Activated T-cell treated with anti-CD3 and anti-CD28 coated beads for 1 hour (primary cell): ENCODE measurements at places on chromosomes 2 and 18.

- no peak for DNase-seq
Observed at GRCh38 chr2:137123226-137123625, 357.9 kb downstream of the THSD7B start.

- no peak for DNase-seq
Observed at GRCh38 chr2:48253301-48253700, 276.7 kb upstream of the STON1 start.

DNA sequence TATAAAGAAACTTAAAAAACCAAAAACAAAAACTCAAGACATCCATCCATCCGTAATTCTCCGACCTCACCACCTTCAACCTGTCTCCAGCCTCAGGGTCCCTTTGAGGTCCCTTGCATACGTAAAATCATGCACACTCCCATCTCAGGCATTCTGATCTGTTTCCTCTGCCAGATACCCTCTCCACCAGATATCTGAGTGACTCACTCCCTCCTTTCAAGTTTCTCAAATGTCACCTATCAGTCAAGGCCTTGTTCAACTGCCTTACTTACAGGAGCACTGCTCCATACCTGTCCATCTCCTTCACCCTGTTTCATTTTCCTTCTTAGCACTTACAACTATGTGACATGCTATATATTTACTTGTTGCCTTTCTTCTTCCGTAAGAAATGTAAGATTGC, 369.3 kb downstream of the NBAS start:
- no peak for DNase-seq

DNA sequence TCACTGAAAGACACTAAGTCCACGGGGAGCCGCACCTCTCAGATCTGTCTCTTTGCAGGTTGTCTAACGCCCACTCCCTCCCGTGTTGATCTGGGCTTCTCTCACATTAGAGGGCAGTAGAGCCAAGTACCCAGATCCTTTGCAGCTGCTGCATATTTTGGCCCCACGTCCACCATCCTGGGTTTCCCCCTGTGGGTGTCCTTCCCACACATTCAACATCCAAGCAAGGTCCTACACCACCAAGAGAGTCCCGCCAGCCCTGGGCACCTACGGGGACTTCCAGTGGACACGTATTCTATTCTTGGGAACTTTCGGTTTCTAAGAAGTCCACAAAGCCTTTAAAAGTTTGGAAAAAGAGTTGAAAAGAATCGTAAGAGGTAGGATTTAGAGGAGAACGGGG, 116.6 kb downstream of the ATL2 start:
- DNase-seq = no peak

- DNase-seq = no peak
Observed at GRCh38 chr2:119160361-119160990, 1.9 kb upstream of the C1QL2 start.

DNA sequence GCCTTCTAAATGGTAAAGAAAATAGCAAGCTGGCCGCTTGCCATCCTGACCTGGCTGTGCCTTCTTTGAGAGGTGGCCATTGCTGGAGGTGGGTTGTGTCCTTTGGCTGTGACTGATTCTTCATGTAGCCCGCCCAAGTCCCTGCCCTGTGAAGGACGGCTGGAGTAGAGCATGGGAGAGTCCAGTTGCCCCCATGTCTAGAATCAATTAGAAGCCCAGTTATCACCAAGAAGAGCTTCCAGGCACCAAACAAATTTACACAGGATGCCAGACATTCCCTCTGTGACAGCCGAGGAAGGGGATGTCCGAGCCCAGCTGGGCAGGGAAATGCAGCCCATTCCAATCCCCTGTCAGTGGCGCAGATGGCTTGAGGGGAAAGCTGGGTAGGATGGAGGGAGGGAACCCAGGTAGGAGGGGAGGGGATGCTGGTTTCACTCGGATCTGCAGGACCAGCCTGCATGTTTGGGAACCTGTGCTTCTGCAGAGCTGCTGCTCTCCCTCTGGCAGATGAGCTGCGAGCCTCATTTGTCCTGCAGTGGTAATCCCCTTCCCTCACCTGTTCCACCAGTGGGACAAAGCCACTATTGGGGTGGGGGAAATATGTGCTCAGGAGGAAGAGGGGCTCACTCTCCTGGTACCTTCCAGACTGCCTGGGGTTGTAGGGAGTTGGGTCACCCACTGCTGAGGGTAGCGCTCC, 25.7 kb upstream of the ASB18 start:
- DNase-seq = no peak

DNA sequence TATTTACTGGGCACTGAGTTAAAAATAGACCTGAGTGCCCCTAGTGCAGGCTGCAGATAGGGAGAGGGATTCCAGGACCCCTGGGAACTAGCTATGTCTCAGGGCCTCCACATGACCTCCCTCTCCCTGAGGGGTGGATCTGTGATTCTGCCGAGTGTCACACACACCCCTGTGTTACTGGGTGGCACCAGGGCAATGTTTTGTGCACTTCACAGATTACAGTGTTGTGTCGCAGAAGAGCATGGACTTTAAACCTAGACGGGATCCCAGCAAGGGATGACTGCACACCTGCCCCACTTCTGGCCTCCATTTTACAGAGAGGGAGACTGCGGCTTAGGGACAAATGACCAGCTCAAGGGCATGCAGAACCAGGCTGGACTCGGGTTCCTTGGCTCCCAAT, 65.6 kb downstream of the ZFP36L2 start:
- no peak for DNase-seq

DNA sequence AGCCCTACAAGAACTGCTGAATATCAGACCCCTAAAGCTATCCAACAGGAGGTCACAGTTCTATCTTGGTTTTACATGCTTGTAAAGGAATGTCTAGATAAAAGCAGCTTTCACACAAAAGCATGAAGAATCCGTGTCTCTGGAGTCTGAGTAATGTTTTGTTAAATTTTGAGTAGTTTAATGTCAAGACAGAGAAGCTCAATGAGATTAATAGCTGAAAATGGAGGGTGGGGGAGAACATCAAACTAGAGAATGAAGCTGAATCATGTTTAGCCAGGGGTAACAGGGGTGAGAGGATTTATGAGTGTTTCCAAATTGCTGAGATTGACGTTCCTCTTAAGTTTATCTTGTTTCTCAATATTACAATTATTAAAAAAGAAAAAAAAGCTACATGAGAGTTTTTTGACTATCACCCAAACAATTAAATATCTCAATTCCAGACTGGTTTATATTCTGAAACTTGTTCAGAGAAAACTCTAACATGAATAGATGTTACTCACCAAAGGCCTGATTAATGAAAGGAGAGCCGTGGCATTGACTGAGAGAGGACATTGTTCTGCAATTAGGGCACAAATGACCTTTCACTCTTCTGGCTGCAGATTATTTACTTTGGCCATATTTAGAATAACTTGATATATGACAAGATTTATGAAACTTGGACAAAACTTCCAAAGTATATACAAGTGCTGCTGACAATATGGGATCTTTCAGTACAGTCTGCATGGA, 266.4 kb upstream of the ETAA1 start:
- no peak for DNase-seq

- DNase-seq = no peak
Observed at GRCh38 chr2:102427249-102427648, 4.3 kb downstream of the IL18RAP start.
